ENCODE measurements at places on chromosomes 4 and X.
A peak's percentile ranks its signal among the peaks of the same experiment; 100 is the strongest.

- DNase-seq = no peak
Measured at GRCh38 chr4:107125496-107125895, 89.4 kb upstream of the DKK2 start.

GRCh38 chr4:102008711-102009110 lies 218.2 kb downstream of the BANK1 start:
- no peak for DNase-seq

DNA sequence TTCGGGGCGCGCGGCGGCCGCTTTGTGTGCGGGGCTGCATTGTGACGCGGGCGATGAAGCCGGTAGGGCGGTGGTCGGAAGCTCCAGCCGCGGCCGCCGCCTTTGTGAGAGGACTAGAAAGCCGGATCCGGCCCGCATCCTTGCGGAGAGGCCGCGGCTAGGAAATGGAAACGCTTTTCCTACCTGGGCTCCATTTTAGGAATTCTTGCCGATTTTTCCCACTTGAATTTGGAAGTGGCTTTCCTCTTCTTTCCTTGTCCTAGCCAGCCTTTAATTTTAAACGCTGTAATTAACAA lies 708 bp downstream of the TMSB4X start:
- no peak for DNase-seq

DNA sequence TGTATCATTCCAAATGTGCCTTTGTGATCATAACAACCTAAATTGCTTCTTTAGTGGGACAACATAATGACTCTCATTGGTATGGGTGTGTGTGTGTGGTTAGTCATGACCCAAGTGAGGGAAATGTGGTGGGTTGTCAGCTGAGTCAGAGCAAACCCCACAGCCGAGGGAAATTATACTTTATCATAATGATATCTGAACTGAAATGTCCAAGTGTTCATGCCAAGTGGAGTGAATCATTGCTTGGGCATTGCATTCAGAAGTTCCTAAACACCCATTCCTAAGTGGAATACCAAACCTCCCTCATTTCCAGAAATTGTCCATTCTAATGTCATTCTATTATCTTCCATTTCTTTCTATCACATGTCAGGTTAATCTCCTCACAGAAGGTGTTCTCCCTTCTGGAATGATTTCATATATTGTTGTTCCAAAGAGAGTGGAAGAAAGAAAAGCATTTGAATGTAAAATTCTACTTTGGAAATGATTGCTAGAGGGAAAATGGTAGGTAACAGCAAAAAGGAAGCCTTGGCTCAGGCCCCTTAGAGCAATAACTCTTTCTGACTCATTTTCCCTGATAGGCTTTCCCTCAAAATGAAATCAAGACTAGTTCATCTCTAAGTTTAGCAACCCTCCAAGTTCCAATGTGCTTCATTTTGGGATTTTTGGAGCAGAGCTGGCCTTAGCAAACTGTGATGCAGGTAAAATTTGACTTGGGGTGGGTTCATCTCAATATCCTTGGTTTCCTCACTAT lies 230.7 kb upstream of the KCNIP4 start:
- DNase-seq = peak; percentile 81

DNA sequence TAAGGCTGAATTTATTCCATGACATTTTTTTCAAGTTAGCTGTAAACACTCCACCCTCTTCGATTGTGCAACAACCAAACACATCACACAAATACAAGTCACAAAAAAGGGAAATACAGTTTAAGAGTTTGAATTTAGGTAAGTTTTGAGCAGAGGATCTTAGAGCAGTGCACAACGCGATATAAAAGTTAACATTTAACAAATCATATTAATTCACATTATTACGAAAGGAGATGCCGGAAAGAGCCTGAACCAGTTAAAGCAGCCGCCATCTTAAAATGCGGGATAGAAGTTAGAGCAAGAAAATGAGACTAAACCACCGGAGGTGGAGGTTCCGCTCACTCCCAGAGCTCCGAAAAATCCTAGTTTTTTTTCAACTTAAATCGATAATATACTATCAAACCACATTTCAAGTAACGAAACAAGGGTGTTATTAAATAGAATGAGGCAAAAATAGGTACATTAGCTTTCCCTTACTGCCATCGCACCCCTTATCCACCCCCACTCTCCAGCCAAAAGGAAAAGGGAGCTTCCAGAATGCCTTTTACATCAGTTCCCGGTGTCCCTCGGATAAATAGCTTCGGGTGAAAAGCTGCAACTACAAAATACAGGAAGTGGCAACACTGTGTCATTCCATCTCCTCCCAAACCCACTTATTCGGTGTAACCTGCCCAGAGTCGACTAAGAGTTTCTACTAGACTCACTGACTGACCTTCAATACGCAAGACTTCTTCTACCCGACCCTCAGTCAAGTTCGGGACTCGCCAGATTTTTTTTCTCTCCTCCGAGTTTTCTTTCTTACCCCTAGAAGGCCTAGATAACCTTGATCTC lies 1.9 kb downstream of the UBE2D3 start:
- peak; percentile 50 for DNase-seq

- DNase-seq = no peak
Measured at GRCh38 chr4:95092766-95093165, 335.0 kb downstream of the BMPR1B start.
